ENCODE measurements at places on chromosomes 4 and X.

GRCh38 chr4:137994853-137995252 is 247.3 kb downstream of the SLC7A11 start:
- no peak for DNase-seq

DNA sequence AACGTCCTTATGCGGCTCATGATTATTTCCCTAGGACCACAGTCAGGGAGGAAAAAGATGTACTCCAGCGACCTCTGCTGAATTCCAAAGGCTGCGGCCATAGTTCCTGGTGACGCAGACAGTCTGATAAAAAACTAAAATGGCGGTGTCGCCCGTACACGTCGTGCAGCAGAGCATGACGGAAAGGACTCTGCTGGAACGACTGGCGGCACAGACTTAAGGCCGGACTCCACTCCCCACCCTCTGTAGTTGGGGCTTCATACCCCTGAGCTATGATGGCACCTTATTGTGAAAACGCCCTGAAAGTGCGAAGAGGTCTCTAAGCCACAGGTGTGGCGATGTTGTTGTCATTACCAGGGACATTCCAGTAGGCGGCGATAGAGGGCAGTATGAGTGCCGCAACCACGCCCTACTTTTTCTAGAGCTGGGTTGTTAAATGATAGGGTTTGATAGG is 90.0 kb upstream of the EDA2R start:
- peak; percentile 61 for DNase-seq

DNA sequence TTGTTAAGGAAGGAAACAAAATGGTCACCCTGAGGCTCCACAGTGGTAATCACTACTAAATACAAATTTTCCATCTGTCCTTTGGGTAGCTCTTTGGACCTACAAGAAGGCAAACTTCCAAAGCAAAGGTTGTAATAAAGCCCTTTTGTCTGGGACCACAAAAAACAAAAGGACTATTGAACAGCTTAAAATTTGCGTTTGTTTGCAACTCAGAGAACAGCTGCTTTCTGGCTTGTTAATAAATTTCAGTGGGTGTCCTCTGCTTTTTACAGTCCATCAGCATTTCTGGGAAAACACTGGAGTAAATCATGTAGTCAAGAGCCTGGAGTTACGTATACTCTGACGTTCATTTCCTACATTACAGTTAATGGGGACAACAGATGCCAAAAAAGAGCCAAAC is 439.7 kb upstream of the DIAPH2 start:
- DNase-seq: no peak

DNA sequence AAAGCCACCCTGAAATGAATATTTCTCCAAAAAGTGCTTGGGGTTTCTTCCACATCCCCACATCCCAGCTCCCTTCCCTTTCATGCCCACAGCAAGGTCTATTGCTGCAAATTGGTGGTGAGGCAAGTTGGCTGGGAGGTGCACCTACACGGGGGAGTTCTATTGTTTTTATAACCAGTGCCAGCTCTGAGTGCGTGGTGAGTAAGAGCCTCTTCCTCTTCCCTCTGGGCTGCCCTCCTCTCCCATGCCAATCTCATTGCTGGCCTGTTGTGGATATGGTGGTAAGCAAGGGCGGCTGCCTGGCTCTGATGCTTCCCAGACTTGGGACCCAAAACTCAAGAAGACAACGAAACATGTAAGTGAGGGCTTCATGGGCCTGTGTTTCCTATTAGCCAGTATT is 204.3 kb downstream of the SHROOM3 start:
- DNase-seq: no peak

- peak; percentile 32 for DNase-seq
Measured at GRCh38 chr4:26055855-26056254, 141.8 kb downstream of the SMIM20 start.

GRCh38 chrX:135625995-135626394 is 87.4 kb upstream of the CT45A1 start:
- peak; percentile 14 for DNase-seq

DNA sequence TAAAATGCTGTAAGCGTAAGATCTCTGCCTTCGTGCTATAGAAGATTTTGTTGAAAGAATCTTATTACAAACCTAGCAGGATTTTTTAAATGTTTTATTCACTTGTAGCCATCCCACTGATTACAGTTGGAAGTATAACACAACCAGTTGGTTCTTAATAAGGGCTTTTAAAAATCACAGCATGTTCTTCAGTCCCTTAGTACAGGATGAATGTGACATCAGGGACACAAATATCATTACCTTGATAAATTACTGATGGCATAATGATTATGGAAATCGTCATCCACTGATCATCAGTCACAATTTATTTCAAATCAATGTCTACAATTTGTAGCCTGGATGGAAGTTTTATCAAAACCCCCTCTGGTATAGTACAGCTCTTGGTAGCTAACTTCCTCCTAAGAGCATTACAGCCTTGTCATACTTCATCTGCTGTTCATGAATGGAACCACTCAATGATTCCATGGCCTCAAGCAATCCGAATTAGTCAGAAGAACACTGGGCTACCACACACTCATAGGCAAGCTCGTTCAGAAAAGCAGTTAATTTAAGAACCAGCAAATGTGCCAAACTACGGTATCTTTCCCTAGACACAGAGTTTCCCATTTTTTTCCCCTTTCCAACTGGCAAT is 389.2 kb upstream of the TENM3 start:
- no peak for DNase-seq

GRCh38 chr4:63049726-63050125 is 1359.5 kb downstream of the TECRL start:
- DNase-seq: no peak

- no peak for DNase-seq
Measured at GRCh38 chrX:155009994-155010472, 12.5 kb downstream of the F8 start.

DNA sequence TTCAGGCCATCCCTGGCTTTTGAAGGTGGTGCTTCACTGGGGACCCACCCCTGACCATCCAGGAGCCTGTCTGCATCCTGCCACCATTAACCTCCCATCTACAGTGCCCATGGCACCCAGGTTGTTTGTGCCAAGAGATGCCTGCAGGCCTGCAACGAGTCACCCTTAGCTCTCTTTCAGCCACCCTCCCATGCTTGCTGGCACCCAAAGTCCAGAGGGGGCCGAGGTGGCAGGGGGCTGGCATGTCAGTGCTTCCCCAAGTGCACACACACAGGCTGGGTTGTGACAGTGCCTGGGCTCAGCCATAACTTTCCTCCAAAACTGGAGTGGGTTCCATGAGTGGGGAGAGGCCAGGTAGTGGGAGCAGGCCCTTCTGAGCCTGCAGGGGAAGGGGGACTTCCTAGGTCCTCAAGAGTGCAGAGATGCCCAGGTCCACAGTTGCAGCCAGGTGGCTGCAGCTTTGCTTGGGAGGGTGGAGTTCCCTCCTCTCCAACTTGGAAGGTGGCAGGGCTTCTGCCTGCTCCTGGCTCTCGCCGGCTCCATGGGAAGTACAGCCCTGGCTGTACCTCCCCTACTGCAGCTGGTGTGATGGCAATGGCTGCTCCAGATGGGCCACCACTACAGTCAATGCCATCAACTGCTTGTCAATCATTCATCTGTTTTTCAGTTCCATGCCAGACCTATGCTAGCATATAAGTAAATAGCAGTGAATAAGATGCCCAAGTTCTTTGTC is 235.9 kb upstream of the GIMD1 start:
- DNase-seq: no peak
